Activated T-helper 2 cell treated with anti-CD3 and anti-CD28 coated beads, Interferon-gamma antibody, Interleukin-2, Interleukin-4, amounts not matched to agents 10 μg/mL and 5 μg/mL and 100 μg/mL, durations not matched to agents 14 hours and 24 hours and 36 hours (primary cell): ENCODE measurements at places on chromosomes 2 and 18.

DNA sequence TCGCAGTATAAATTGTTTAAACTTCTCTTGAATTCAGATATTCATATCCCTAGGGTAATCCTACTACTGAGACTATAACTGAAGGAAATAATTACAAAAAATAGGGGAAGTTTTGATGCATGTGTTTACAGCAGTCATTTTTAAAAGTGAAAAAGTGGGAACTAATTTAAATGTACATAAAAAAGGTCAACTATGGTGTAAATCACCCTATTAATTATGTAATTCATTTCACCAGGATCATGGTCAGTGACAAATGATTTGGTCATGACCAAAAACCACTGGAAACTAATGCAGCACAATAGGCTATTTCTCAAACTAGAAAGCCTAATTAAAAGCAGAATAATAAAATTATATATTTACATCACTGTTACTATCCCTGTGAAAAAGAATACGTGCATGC lies 5.0 kb upstream of the CNGA3 start:
- DNase-seq = no peak

DNA sequence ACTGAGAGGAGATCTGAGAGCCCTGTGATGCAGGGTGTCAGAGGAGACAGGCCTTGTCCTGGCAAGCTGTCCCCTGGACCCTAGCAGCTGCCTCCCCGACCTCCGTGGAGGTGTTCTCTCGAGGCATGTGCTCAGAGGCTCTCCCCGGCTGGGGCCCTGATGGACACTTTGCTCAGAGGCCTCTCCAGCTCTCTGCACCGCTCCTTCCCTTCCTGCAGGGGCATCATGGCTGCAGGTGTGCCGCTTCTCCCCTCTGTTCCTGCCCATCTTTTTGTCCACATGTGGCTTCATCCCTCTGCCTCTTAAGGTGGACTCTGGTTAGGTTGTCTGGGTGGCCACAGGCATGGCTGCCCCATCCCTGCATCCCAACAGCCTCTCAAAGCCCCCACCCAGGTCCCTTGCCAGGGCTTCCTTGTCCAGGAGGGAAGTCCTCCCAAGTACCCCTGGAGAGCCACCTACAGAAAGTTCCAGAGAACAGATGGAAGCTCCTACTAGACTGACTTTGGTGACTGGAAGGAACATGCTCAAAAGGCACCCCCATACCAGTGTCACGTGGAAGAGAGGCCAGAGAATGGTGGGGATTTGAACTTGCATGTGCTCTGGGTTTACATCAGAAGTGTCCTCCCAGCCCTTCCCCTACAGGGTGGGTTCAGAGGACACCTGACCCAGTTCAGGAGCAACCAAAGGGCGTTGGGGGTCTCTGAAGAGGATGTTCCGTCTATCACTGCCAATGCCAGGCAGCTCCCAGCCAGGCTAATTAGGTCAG lies 120.4 kb downstream of the KLHL29 start:
- no peak for DNase-seq

DNA sequence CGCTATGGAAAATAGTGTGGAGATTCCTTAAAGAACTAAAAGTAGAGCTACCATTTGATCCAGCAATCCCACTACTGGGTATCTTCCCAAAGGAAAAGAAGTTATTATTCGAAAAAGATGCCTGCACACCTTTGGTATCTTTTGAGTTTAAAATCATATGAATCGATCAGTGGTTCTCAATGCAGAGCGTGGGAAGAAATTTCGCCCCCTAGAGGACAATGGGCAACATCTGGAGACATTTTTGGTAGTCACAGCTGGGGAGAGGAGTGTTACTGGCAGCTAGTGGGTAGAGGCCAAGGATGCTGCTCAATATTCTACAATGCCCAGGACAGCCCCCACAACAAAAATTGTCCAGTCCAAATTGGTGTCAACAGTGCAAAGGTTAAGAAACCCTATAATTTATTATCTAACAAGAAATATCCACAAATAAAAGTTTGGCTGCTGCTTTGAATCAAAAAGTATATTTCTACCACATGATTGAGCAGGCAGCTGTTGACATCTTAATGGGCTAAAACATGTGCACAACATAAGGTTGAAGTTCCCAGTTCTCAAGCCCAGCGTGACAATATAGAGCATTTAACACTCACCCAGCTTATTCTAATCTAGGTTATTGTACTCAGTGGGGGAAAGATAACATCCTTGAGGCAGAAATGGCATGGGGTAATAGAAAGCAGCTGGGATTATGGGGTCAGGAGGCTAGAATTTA lies 425.7 kb downstream of the LRATD1 start:
- no peak for DNase-seq

DNA sequence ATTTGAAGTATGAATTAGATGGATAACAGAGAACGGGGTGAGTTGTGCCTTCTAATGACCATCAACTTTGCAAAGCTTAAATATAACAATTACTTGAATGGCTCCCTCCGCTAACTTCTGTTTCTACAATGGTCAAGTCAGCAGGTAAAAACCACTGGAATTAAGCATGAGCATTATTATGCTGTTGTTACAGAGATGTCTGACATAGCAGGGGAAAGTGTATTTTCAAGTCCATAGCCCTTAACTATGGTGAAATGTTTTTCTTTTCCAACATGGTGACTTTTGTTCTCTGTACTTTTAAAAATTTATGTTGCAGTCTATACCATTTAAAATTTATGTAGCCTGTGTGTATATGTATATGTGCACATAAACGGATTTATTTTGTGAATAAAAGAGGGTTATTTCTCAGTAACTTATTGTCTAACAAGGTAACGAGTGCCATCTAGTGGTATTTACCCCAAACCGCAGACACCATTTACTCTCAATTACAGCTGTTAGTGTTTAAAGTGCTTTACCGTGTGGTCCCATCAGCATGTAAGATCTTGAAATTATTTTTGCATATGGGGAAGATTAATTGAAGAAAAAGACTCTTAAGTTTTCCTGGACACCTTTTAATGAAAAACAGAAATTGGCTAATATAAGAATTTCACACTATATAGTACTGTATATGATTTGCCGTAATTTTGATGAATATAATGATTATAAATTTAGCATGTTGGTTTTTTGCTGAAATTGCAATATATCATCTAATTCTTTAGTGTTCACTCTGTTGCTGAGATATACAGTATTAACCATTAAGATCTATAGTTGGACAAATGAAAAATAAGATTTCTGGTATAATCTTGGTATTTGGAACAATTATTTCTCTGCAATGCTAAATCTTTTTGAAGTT lies 78.2 kb downstream of the UBE2E3 start:
- no peak for DNase-seq

- DNase-seq = no peak
These were observed 41.8 kb upstream of the CDC42EP3 start for GRCh38 chr2:37713258-37713700.

DNA sequence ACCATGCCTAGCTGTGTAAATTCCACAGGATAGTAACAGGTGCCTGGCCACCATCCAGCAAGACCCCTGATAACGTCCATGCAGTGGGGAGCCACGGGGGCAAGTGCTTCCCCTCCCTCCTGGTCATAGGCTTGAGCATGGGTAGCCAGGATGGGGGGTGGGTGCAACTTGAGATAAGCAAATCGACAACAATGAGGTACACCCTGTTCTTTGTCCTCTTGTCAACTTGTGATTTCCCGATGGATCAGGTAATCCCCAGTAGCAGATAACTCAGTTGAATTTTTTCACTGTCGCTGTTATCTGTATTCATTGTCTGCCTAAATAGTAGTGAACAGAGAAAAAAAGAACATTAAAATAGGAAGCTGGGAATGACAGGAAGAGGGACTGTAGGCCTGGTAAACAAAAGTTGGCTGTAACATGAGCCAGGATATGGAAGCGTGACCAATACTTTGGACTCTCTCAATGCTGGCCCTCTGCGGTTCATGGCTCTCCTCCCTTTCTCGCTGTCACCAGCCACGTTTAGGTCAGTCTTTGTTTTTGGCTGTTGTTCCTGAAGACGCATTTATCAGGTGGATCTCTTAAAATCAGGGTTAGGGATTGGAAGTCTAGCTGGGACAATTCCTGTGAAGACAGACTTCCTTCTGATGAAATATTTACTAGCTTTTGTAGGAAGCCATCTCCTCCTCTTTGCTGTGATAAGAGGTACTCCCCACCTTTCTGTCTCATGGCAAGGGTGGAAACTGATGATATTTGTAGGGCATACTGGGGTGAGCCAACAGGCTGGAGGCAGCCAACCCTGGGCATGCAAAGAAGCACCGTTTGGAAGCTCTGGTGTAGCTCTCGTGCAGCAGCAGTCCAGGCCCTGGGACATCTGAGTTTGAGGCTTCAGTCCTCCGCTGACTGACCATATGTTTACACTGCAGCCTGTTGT lies 42.4 kb downstream of the TCF7L1 start:
- DNase-seq = no peak

DNA sequence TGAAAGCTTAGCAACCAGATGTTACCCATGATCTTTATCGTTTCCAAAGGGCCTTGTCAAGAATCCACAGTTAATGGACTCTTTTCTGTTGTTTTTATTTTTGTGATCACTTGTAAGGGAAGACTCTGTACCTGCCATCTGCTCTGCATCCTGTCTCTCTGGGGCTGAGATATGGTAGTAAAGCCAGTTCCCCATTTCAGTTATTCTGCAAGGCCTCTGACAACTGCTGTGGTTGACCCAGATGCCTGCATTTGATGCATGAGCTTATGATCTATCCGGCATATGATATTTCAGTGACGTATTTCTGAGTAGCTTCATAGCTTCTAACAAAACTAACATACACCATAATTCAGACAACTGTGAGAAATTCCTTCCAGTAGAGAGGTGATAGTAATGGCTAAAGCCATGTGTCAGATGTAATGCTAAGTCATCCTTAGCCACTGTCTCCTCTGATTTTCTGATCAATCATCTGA lies 105.1 kb downstream of the TPO start:
- no peak for DNase-seq

DNA sequence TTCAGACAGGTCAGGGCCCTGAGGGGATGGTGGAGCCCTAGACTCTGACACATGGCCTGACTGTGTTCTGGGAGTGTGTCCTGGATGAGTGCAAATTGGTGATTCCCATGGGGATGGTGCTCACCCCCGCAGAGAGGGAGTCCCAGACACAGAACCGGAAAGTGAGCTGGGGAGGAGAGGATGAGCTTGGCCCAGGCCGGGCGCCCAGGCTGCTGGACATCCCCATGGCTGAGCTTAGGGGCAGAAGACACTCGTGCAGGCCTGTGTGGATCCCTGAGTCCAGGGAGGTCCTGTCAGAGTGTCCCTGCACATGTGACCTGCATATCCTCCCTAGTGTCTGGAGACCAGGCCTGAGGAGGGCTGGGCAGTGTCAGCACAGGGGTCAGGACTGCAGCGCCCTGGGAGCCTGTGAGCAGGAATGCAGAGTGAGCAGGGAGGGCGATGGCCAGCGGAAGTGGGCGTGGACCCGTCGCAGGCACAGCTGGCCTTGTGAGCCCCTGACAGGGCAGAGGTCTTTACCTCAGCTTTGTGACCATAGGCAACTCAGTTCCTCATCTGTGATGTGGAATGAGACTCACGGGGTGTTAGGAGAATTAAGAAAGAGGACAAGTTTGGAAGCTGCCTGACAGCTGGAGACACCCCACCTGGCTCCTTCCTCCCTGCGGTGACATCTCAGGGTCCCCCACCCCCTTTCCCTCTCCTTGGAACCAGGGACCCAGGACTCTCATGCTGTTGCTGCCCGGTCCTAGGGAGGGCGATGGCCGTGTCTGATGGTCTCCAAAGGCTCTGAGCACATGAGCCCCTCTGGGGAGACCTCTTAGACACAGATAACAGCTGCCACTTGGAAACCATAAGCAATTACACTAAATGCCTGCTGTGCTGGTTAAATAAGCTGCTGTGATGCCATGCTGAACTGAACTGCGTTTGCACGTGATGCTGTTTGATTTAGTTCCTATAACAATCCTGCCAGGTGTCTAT lies 62.6 kb upstream of the HS6ST1 start:
- no peak for DNase-seq

DNA sequence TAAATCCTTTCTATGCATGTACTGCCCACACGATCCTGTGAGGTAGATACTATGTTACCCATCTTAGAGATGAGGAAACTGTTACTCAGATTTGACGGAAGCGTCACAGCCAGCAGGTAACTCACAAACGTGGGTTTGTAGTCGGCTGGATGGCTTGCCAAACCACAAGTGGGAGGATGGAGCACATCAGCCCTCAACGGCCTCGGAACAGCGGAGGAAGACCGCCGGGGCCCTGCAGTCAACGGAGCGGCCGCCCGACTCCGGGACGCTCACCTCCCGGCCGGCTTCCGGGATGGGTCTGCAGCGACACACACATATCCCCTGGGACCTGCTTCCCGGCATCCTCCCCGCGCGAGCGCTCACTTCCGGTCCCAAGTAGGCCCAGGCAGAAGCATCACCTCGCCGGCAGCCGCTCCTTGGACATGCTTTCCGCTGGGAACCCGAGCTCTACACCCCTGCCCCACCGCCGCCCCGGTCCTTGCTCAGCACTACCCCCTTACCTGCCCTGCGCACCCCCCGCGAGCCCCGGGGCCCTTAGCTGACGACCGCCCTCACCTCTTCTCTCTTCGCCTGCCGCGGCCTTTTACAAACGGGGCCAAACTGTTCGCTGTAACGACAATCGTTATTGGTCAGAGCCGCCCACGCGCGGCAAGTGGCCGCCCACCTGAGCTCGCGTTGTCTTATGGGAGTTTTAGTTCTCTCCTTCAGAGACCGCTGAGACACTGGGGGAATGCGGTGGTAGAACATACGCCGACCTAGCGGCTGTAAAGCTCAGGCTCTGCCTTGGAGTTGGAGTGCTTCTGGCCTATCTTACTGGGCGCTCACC lies at the start of gene C2orf42:
C2orf42 (minus strand) TSS at position 602 of the 826 bp plus-strand sequence. CDS start 9,034 bp downstream, outside the sequence.
- peak; percentile 94 for DNase-seq

DNA sequence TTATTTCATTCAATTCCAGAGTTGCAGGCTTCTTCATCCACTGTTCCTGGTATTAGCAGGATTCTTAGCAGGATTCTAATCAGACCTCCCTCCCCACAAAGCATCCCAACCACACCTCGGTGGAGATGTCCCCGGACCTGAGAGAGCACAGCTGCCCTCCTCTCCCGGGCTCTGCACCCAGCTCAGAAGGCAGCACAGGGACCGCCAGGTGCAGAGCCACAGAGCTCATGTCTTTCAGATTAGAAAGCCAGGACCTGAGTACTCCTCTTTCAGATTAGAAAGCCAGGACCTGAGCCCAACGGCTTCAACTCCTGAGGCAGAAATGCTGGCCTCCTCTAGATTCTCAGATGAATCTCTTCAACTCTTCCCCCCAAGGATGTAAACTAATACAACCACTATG lies 152.3 kb downstream of the MYO5B start:
- no peak for DNase-seq
